Occipital lobe (tissue), 3 donors: ENCODE measurements at places on chromosomes 7 and 10.

GRCh38 chr7:35736725-35737124, 41.8 kb upstream of the HERPUD2 start:
- DNase-seq = no peak

GRCh38 chr7:159158888-159159405, 14.3 kb upstream of the VIPR2 start:
- DNase-seq = no peak

GRCh38 chr7:113752689-113753088, 166.1 kb downstream of the PPP1R3A start:
- no peak for DNase-seq

GRCh38 chr7:129804890-129805719, 147.7 kb downstream of the UBE2H start:
- no peak for DNase-seq

- no peak for DNase-seq
Observed at GRCh38 chr10:115084277-115084850, 8.8 kb upstream of the ATRNL1 start.

DNA sequence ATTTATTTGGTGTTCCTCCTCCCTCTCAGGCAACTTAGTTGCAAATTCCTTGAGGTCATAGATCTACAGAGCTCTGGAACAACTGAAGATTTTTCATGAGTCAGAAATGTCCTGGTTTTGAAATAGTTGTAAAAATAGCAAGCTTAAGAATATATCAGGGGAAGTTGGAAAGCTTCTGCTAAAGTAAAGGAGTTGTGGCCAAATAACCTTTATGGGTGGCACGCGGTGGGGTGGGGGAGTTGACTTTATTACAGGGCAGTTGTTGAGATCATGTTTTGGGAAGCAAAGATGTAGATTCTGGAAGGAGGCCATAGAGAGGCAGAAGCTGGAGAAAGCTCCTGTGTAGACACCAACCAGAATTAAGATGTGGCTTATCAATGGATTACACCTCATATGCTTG, 326.0 kb upstream of the MTPN start:
- DNase-seq = no peak

DNA sequence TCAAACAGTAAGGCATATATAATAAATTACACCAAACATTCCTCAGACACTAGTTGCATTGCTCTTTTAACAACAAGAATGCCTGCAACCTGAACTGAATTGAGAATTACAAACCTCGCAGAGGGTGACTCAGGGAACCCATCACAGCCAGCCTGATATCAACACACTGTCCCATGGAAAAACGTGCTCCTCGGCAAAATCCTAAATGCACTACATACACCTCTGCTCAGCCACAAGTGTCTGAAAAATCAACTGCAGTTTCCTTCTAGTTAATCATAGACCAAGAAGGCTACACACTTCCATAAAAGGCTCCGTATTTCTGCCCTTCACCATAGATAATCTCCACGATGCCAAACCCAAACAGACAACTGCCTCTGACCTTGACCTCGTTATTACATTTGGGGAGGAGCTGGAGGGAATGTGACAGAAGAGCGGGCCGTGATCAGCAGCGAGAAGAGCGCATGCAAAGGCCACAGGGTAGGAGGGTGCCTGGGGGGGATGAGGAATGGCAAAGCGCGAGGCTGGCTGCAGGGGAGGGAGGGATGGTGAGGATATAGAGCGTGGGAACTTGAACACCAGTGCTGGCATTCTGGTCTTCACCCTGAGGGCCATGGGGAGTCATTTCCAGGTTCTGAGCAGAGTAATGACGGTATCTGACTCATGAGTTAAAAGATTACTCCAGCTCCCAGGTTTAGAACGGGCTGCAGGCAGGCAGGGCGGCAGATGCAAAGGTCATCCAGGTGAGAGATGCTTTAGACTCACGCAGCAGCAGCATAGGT, 201.9 kb upstream of the FRMD4A start:
- DNase-seq = no peak

DNA sequence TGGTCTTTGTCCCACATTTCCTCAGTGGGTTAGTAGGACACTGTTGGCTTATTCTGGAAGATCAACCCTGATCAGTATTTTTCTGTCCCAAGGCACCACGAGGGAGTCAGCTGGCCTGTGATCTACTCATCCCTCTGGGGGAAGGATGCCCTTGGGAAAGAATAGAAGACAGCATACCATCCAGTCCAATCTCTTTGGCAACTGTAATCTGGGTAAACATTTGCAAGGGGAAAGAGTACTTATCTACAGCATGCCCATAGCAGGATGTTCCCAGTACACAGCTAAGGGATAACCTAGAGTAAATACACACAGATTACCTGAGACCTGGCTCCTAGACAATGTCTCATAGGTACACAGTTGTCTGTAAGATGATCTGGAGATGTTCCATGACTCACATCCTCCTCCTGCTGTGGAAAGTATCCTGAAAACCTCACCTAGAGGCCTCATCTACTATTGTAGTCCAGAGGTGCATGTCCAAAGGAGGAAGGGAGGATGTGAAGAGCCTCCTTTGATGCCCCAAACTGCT, 134.3 kb upstream of the VWC2 start:
- no peak for DNase-seq

- DNase-seq = peak; percentile 36
Observed at GRCh38 chr7:100053215-100053614, 3.6 kb downstream of the ZSCAN21 start.

DNA sequence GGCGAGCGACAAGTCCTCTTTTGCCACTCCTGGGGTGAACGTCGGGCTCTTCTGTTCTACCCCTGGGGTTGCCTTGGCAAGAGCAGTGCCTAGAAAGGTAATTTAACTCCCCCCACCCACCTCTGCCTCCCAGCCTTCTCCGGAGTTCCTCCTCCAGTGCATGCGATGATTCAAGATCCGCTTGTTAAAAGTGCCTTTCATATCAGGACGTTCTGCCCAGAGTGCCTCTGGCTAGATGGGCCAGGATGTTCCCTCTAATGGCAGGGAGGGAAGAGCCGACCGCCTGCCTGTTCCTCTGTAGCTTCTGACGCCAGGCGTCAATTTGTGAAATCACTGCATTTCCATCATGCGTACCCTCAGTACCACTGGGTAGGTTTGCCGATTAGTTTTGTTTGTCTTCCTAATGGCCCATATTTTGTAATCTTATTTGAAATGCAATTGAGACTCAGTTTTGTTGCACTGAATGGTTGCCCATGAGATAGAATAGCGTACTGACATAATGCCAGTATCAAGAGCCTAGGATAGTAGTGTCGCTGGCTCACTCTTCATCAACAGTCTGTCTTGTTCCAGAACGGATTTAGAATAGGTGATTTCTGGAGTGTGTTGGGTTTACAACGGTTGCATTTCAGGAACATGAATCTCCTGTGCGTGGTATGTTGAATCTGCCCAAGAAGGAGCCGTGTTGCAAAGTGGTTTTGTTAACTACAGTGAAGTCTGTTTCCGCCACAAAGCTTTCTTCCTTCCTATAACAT, 13.5 kb downstream of the ECHDC3 start:
- no peak for DNase-seq

DNA sequence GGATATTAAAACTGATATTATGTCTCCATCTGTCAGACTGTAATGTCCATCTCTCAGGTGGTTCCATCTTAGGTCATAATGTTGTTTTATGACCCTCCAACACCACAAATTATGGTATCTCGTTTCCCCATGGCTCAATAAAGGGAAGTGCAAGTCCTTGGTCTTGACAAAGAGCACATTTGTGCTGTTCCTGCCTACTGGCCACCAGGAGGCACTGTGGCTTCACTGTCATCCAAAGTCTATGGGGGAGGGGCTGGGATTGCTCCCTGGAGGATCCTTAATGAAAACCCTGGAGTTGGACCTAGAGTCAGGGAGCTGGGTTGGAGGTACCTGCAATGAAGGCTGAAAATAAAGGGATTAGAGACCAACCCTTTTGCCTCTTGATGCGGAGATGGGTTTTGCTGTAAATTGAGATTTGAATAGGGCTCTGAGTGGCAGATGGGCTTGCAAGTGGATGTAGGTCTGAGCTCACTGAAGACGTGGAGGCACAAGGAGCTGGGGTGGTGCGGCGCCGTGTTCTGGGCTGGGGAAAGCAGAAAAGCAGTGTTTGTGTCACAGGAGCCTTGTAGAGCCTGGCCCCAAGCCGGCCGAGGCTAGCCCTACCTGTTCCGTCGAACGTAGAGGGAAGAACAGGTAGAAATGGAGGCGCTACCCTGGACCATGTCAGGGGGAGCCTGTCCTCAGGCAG, 180.5 kb upstream of the PRSS58 start:
- DNase-seq = no peak

GRCh38 chr10:5199398-5199797, 2.8 kb downstream of the AKR1C4 start:
- no peak for DNase-seq
